Activated T-helper 2 cell treated with anti-CD3 and anti-CD28 coated beads, Interferon-gamma antibody, Interleukin-2, Interleukin-4, amounts not matched to agents 10 μg/mL and 5 μg/mL and 100 μg/mL, durations not matched to agents 14 hours and 24 hours and 36 hours (primary cell): ENCODE measurements at places on chromosomes 2 and 18. TPM values are rescaled to one million over a fixed set of nuclear protein-coding genes. Genes with fewer than 3 reads are reported as not detected.

DNA sequence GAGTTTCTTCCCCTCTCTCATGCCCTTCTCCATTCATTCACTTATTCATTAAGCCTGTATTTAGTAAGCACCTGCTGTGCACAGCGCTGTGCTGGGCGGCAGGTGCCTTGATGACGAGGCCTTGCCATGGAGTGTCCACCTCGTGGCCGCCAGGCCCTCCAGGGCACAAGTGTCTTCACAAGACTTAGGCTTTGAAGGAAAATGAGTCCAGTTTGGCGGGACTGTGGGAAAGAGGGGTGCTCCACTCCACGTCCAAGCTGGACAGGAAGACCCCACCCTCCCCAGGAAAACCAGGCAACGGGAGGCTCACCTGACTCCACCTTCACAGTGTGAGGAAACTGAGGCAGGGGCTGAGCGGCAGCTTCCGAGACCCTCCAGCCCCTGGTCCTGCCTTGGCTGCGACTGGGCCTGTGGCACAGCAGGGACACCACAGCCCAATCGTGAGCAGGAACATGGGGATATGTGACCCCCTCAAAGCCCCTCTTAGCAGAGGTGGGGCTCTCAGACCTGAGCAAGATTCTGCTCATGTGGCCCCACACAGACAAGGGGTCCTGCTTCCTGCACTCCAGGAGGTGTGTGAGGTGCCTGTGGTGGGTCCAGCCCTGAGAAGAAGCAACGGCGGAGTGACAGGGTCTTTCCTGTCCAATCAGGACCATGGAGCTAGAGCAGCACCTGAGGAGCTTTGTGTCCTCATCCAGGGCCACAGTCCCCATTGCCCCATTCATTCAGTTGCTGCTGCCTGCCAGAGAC lies 110.3 kb upstream of the ODC1 start:
- peaks cover 7% of the 10 kb centered on the region for H3K36me3 ChIP-seq
- no peak for DNase-seq
- no peaks in the 10 kb centered on the region for H3K4me1 ChIP-seq
- H3K27me3 ChIP-seq: no peaks in the 10 kb centered on the region

- H3K36me3 ChIP-seq: peaks cover 69% of the 10 kb centered on the region
- no peaks in the 10 kb centered on the region for H3K27me3 ChIP-seq
- peaks cover 62% of the 10 kb centered on the region for H3K4me1 ChIP-seq
- no peak for DNase-seq
Observed at GRCh38 chr2:162072181-162072702, 1.8 kb downstream of the DPP4 start.

- no peaks in the 10 kb centered on the region for H3K36me3 ChIP-seq
- H3K4me3 ChIP-seq: no peak overlapping the region
- no peaks in the 10 kb centered on the region for H3K27me3 ChIP-seq
- DNase-seq: no peak
Observed at GRCh38 chr2:109386004-109386695, 227.6 kb downstream of the SEPTIN10 start.

DNA sequence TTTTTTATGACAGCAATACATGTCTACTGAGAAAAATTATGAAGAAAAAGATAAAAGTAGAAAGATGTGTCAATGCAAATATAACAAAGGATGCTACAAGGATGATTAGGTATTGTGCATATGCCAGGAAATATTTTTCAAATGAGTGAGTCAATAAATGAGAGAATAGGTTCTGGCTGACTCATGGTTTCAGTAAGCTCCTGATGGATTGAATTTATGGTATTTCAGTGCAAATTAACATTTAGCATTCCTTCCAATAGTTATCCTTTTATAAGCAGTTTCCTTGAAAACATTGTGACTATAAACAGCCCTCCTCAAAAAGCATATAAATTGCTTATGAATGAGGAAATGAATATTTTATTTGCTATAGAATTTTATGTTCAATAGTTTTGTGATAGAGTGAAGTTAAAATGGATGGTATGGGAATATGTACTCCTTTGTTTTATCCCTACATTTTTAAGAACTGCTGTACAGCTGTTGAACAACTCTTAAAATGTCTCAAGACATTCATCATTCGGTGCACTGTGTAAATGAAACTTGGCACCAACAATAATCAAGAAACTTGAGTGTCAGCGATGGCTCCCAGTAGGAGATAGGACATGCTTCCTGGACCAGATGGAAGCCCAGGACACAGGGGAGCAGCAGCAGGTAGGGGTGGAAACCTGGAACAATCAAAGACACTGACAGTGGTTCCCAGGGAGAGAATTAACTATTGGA lies 144.7 kb downstream of the PMAIP1 start:
- no peaks in the 10 kb centered on the region for H3K36me3 ChIP-seq
- H3K27ac ChIP-seq: no peak overlapping the region
- H3K4me3 ChIP-seq: no peak overlapping the region
- no peaks in the 10 kb centered on the region for H3K27me3 ChIP-seq
- DNase-seq: no peak
- H3K4me1 ChIP-seq: no peaks in the 10 kb centered on the region

GRCh38 chr18:6327895-6328620 lies 86.7 kb downstream of the L3MBTL4 start:
- H3K36me3 ChIP-seq: no peaks in the 10 kb centered on the region
- H3K4me3 ChIP-seq: no peak overlapping the region
- H3K27ac ChIP-seq: no peak overlapping the region
- H3K27me3 ChIP-seq: no peaks in the 10 kb centered on the region
- no peak for DNase-seq
- H3K4me1 ChIP-seq: no peaks in the 10 kb centered on the region

- peaks cover 20% of the 10 kb centered on the region for H3K27me3 ChIP-seq
- no peaks in the 10 kb centered on the region for H3K4me1 ChIP-seq
- H3K4me3 ChIP-seq: no peak overlapping the region
- no peaks in the 10 kb centered on the region for H3K36me3 ChIP-seq
Observed at GRCh38 chr18:59986139-59986538, 86.3 kb downstream of the PMAIP1 start.

Gene MTIF2
- 40.2 and 42.7 TPM in 2 replicates for total RNA-seq
